ENCODE measurements at places on chromosomes 12 and 14.
A peak's percentile ranks its signal among the peaks of the same experiment; 100 is the strongest.

GRCh38 chr14:71651228-71651627 lies 281.0 kb upstream of the RGS6 start:
- DNase-seq, result no peak

- no peak for DNase-seq
These were observed 1373.7 kb downstream of the LRFN5 start for GRCh38 chr14:42980419-42980818.

GRCh38 chr12:66320996-66321395 lies 18.7 kb downstream of the HELB start:
- DNase-seq, result no peak

DNA sequence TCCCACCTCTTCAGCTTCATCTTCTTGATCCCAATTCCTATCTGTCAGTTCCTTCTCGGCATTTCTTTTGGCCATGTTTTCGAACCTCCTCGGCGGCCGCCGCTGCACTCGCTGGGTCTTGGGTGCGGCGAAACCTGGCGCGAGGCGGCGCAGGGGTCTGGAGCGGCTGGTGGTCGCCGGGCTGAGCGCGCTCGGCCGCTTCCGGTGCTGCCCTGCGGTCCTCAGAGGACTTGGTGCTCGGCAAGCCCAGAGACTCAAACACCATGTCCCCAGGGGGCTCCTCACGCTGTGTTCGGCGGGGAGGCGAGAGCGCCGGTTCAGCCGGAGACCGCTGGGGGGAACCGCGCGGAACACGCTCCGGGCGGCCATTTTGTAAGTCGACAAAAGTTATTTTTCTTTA lies 51.8 kb downstream of the PPP1R36 start:
- DNase-seq, result no peak

DNA sequence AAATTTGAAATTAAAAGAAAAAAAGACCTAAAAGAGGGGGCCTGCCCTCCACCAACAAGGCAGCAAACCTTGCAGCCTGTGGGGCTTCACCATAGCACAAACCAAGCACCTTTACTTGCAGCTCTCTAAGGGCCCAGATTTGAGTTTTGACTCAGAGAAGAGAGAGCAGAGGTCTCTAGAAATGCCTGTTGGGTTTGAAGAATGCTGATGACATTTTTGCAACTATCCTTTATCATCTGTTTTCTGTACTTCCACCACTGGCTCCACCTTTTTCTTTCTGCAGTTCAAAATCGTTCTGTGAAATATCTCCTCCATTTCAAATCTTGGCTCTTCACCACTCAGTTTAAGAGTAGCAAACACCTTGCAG lies 83.8 kb upstream of the HMGA2 start:
- DNase-seq, result no peak

- peak; percentile 64 for DNase-seq
These were observed 41.7 kb downstream of the TRAFD1 start for GRCh38 chr12:112167031-112167461.

DNA sequence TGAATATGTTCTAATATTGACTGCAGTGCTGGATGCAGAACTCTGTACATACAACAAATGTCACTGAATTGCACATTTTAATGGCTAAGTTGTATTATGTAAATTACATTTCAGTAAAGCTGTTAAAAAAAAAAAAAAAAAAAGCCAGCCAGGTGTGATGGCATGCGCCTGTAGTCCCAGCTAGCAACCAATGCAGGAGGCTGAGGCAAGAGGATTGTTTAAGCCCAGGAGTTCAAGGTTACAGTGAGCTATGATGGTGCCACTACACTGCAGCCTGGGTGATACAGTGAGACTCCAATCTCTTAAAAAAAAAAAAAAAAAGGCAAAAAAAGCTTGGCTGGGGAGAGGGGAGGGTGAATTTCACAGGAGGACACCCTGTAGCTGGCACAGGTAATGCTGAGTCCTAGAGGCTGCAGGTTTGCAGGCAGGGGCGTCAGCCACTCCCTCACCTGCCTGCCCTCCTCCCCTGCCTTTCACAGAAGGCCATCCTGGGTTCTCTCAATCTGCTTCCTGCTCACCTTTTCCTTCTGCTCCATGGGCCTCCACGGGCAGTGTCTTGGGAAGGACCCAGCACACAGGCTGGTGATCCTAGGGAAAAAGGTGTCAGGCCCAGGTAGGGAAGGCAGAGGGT lies 40.7 kb downstream of the TESC start:
- DNase-seq, result no peak

DNA sequence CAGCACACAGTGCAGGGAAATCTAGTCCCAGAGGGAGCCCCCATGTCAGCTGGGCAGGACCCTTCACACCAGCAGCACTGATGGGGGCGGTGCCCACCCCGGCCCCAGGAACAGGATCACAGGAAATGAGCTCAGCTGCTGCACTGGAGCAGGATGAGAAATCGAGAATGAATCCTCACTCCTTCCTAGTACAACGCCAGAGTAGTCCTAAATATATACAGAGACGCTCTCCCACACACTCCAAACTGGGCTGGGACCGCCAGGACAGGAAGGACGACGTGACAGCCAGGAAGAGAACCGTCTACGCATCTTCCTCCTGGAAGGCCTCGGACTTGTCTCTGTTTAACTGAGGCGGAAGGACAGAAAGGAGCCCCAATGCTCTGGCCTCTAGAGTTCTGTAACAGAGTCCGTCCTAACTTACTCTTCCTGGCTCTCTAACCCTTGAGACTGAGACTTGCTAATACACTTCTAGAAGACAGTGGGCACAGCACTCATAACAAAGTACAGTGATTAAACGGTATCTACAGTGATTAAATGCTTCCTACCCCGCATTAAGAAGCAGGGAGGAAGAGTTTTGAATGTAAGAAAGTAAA lies 33.4 kb downstream of the CDC42BPB start:
- DNase-seq, result no peak

- no peak for DNase-seq
These were observed 15.4 kb upstream of the BDKRB1 start for GRCh38 chr14:96240641-96241040.

- DNase-seq, result no peak
These were observed 15.5 kb upstream of the ENDOU start for GRCh38 chr12:47740606-47741339.

DNA sequence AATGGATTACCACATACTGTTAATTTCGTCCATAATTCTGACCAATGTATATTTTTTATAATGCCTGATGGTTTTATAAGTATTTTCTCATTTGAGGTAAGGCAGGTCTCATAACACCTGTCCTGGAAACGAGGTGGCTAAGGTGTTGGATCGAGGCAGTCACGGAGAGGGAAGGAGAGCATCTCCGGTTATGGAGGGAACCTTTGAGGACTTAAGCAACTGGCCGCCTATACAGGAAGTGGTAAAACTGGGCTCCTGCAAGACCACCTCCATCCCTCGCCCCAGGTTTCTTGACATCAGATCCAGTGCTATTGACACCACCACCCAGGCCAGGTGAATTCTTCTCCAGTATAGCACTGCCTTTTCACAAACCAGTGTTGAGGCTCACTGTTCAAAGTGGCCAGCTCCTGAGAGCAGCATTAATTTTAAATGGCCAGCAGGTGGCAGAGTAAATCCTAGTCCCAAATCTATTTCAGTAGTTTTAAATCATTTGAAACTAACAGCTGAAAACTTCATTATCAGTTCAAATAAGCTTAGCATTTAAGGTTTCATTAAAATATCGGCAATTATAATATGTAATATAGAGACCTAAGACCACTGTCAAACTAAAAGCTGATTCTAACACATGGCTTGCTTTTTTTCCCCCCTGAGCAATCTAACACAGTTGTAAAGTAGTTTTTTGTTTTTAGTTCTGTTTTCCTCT lies 100.8 kb downstream of the PPM1A start:
- no peak for DNase-seq

DNA sequence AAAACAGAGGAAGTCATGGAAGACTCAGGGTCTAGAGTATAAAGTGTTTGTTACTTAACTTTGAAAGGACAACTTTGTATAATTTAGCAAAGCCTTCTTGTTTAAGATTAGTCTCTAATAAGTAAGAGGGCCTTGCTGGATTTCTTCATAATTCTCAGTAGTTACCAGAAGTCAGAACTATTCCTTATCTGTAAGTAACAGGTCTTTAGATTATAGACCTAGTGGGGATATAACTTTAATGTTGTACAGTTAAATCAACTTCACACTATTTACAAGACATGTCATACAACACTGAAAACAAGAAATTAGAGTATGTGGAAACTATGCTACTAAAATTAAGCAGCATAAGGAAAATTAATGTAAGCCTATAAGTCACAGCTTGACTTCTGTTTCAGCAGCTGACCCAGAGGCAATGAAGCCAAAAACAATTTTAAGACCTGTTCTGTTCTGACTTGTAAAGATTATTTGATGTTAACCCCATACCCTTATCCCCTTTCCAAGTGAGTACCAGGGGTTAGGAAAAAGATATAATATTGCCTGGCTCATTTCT lies 398.3 kb downstream of the RAD51B start:
- no peak for DNase-seq

- DNase-seq, result no peak
These were observed 37.9 kb downstream of the WDR89 start for GRCh38 chr14:63603749-63604277.

DNA sequence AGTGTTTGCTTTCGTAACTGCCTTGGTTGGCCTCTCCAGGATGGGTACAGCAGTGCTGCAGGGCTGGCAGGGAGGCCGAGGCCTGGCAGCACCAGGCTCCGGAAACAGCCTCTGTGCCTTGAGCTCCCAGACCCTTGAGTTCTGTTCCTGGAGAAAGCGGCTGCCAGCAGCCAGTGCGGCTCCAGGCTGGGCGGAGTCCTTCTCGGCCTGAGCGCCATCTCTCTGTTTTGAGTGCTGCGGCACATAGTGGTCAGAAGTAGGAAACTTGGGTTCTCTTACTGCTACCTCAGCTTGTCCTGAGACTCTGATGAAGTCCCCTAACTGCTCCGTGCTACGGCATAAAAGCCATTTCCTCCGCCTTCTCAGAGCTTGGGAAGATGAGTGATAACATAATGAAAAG lies 65.9 kb downstream of the KCNA1 start:
- DNase-seq, result no peak

- DNase-seq, result peak; percentile 92
These were observed 1.8 kb downstream of the IGFBP6 start for GRCh38 chr12:53099071-53099882.

DNA sequence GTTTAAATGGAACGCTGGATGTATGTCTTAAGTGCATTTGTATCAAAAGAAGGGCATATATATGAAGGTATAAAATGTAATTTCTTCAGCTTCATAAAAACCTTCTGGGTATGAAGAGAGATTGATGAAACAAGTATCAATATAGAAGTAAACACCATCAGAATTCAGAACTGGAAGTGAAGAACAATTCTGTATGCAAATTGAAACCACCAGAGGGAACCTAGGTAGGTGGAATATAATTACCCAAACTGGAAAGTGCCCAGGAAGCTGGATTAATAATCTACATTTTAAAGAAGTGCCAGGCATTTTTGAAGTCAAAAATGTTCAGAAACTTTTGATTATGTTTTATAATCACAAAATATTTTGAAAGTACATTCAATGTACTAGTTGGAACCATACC lies 336.2 kb upstream of the GARIN6 start:
- DNase-seq, result no peak

Measured in left forelimb (tissue), 1 donor.